ENCODE measurements at places on chromosomes 16 and 17.

DNA sequence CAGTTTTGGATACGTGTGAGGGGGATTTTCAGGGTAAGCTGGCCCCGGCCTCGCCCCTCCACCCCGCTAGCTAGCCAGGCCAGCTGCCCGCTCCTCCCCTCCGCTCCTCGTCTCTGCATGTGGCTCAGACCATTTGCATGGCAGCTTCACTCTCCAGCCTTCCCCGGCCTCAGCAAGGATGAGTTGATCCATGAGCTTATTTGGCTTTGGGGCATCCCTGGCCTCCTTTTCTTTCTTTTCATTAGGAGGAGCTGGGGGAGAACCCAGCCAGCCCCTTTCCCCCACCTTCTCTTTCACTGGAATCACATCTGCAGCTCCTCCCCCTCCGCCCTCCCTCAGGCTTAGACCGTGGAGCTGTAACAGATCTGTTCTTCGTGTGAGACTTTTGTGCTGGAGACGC is 30.7 kb downstream of the ELAC2 start:
- DNase-seq, result no peak

GRCh38 chr17:55210292-55210691 is 54.5 kb upstream of the HLF start:
- DNase-seq, result no peak

- no peak for DNase-seq
Measured at GRCh38 chr17:12826431-12826830, 37.1 kb downstream of the ARHGAP44 start.

DNA sequence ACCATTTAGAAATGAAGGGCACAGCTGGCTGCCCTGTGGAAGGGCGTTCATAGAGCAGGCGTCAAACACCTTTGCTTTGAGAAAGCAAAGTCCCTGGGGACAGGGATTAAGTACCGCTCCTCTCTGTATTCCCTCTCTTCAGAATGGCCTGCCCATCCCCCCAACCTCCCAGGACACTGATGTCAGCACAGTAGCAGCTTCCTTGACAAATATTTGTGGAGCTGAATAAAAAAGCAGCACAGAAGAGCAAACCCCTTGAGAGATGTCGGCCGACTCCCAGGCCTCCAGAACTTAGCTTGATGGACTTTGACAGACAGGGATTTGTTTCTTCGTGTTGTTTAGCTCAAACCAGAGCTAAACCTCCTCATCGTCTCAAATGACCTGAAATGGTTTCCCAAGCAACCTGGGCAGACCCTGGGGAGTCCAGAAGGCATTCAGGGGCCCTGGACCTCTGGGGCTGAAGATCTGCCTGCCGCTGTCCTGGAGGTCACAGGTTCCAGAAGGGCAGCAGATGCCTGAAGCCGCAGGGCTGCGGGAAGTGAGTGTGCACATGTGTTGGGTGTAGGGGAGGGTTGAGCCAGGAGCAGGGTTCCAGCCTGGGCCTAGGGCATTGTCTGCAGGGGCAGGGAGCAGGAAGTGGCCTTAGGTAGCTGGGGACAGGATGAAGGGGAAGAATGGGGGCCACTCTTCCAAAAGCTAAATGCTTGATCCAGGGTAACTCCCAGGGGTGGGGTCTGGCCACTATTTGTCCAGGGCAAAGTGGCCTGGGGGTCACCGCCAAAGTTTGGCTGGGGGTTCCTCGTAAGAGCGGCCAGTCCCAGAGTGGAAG is 42.3 kb upstream of the NKD1 start:
- no peak for DNase-seq

- no peak for DNase-seq
Measured at GRCh38 chr17:74571621-74572270, 4.4 kb upstream of the CD300H start.

- no peak for DNase-seq
Measured at GRCh38 chr17:9386401-9386800, 189.2 kb downstream of the STX8 start.

GRCh38 chr17:72176516-72176851 is 55.7 kb downstream of the SOX9 start:
- DNase-seq, result no peak

DNA sequence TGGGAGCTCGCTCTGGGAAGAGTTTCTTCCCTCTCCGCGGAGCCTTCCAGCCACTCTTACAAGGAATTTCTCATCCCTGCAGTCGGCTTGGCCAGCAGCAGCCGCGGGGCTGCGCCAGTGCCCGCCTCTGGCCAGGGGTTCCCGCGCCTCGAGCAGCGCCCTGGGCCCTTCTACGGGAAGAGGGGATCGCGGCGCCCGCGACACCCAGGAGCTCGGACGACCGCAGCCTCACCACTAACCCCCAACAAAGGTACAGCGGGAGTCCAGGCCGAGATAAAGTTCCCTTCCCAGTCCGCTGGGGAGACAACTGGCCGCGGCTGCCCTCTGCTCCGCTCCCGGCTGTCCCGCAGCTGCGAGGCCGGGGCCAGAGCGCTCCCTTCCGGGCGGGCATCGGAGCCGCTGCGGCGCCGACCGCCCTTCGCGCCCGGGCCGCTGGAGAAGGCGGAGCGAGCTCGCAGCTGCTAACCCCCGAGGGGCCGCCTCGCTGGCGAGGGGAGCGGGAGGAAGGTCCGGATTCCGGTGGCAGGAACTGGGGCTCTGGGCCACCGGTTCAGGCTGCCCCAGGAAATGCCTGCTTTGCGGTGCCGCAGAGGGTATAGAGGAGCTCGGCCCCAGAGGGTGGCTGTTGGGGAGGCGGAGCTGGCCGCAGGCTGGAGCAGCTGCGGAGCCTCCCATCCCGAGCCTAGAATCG is 3.6 kb upstream of the HS3ST3B1 start:
- no peak for DNase-seq

DNA sequence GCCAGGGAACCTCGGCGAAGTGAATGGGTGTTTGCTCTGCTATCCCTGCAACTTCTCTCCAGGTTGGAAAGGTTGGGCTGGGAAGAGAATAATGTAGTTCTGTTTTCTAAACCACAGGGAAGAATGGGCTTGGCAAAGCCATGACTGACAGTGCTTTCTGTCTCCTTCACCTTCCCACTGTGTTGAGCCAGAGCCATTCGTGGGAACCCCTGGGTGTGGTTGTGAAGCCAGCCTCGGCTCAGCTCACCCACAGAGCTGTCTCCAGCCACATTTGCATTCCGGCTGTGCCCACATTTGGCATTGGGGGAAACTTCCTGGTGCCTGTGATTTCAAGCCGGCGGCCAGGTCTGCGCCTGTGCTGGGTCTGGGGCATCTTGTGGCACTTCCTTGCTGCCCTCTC is 39.9 kb downstream of the BAIAP2 start:
- no peak for DNase-seq

DNA sequence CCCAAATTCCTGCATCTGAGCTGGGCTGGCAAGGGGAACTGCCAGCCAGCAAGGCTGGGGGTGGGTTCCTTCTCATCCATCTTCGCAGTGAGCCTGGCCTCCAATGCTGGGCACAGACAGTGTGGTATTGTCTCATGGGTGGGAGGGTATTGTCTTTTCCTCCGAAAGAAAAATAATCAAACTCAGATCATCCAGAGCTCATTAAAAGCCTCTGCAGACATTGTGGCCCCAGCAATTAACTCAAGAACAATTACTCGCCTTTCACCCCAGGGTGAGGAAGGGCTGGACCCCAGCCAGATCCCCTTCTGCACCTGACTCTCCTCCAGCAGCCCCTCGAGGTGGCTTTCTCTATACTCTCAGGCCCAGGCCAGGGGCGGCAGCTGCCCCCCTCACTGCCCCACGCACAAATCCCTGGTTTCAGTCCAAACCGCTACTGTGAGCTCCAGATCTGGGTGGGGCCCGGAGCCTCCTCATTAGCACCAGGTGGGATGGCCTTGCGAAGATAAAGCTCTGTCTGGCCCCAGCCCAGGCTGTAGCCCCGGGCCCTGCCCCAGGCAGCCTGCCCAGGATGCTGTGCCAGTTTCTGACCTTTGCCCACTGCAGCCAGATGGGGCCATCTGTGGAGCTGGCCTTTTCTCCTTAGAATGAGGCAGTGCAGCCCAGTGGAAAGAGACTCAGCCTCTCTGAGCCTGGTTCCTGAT is 2.3 kb upstream of the KRT15 start:
- no peak for DNase-seq

DNA sequence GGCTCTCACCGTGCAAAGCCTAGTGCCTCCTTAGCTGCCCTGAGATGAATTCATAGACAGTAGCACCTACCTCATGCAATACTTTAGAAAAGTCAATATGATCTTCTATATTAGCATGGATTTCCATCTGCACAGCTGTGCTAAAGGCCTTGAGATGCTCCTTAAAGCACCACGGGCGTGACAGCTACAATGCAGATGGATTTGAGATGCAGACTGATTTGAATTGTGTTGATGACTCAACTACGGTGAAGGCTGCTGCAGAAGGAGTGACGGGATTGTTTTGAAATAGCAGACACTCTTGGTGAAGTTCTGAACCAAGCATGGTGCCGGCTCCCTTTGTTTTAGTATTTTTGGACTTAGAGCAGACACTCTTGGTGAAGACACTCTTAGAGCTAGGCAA is 88.2 kb downstream of the SPECC1 start:
- no peak for DNase-seq

- DNase-seq, result no peak
Measured at GRCh38 chr17:4409659-4410058, 24.1 kb upstream of the SPNS3 start.

DNA sequence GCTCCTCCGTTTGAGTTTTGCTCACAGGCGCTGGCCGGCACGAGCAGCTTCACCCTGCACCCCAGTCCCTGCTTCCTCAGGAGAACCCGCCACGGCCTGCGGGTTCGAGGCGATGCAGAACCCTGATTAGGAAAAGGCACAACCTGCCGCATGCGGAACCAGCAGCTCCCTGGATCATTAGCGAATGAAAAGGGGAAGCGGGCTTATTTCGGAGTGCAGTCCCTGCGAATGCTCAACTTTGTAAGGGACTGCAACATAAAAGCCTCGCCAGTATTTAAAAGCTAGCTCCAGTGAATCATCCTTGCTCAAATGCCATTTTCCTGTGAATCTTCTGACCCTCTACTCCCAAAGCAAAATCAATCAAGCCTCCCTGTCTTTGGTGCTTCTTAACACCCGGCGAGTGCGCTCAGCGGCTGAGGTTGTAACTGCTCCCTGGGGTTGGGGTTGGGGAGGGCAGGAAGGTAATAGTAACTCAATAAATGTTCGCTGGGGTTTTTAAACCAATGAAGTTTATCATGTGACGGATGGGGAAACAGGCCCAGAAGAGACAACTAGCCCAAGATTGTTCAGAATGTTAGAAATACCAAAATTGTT is 678 bp upstream of the AKAP10 start:
- no peak for DNase-seq

DNA sequence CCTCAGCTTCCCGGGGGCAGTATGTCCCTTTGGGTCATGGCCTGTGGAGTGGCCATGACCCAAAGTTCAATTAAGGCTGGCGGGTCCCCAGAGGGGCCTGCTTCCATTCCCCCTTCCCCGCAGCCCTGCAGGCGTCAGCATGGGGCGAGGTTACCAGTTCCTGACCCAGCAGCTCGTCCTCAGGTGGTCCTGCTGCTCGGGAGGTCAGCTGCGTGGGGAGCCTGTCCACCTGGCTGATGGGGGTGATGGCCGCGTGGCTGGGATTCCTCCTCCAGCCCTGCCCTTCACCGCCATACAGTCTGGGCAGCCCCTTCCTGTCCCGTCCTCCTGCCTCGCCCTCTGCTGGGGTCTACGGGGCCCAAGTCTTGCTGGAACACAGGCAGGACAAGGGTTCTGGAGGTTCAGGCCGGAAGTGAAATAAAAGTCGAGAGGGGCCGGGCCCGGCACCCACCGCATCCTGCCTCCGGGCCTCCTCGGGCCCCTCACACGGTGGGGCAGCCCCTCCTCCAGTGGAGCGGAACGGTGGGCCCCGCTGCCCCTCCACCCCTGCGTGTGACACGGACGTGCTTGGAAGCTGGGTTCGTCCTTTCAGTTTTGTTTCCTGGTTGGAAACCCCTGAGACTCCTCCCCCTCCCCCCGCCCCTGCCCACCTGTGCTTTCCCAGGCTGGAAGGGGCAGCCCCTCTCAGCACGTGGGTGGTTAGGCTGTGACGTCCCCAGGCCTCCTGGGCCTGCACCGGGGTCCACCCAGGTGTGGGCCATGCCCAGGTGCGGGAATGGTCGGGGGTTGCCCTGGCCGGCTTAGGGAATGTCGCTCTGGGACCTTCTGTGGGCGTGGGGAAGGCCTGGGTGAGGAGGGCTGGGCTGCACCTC is 6.8 kb downstream of the UBALD2 start:
- no peak for DNase-seq
